ENCODE measurements at places on chromosomes 4 and X.

DNA sequence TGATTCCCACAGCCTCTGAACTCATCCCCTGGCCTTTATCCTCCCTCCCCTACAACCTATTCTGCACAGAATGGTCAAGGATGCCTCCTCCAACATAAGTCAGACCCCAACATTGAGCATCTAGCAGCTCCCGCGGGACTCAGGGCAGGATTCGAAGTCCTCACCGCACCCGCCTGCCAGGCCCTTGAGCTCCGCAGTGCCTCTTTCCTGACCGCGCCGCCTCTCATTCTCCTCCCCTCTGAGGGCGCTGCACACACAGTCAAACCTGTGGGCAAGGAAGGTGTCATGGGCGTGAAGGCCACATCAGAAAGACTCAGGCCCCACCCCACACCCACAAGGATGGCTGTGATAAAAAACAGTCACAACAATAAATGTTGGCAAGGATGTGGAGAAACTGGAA, 84.1 kb downstream of the CPZ start:
- no peak for DNase-seq

DNA sequence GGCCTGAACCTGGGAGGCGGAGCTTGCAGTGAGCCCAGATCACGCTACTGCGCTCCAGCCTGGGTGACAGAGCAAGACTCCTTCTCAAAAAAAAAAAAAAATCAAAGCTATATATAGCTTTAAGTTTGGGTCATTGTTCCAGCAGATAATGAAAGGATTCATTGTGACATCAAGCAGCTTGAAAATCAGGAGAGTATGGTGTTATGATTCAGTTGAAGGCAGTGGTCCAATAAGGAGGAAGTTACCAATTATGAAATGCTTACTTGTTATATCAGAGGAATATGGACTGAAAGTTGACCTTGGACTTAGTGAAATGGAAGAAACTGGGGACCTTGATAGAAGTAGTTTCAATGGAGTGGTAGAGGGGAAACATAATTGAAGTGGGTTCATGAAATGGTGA, 140.4 kb upstream of the MAD2L1 start:
- no peak for DNase-seq

DNA sequence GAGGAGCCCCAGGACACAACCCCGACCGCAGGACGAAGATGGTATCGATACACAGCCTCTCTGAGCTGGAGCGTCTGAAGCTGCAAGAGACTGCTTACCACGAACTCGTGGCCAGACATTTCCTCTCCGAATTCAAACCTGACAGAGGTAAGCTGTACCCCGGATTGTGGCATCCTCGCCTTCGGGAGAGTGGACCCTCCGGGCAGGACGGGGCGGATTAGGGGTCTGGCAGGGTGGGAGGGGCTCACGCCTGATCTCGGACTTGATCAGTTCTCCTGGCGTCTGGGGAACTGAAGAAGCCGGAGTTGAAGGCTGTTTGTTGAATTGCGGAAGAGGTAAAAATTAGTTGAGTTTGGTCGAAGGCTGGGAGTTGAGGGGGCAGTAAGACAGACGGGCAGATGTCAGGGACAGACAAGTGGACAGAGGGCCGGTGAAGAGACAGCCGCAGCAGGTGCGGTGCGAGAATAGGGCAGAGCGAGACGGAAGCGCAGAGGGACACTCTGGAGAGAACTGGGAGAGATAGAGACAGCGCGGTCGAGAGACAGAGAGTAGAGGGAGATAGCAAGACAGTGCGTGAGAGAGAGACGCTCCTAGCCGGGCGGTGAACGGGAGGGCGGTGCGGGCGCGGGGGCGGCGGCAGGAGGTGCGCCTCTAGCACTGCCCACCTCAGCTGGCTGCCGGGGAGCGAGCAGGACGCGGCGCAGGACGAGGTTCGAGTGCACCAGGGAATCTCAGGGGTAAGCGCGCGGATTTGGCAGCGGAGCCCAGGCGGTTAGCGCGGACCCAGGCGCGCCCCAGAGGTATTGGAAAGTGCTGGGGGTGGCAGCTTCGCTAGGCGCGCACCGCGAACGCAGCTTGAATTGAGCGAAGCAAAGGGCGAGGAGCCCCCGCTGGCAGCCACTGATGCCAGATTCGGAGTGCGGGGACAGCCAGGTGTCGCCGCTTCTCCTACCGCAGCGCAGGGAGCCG, 23.9 kb downstream of the ARHGAP36 start:
- DNase-seq, result no peak

DNA sequence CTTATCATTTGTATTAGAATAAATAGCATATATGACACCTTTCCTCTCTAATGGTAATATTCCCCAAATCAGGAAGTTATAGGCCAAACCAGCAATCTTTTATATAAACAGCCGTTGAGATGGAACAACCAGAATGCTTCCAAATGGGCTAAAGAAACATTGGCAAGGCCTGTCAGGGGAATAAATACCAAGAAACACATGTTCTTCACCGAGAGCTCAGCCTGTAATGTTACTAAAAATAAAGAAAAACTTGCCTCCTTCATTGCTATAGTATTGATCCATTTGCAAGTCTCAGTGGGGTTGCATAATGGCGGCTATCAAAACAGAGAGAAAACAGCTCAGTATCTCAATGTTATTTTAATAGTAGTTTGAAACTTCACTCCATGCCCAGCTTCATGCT, 104.9 kb downstream of the FAM13A start:
- DNase-seq, result no peak

GRCh38 chr4:100287534-100287933, 97.3 kb upstream of the DDIT4L start:
- DNase-seq, result no peak

DNA sequence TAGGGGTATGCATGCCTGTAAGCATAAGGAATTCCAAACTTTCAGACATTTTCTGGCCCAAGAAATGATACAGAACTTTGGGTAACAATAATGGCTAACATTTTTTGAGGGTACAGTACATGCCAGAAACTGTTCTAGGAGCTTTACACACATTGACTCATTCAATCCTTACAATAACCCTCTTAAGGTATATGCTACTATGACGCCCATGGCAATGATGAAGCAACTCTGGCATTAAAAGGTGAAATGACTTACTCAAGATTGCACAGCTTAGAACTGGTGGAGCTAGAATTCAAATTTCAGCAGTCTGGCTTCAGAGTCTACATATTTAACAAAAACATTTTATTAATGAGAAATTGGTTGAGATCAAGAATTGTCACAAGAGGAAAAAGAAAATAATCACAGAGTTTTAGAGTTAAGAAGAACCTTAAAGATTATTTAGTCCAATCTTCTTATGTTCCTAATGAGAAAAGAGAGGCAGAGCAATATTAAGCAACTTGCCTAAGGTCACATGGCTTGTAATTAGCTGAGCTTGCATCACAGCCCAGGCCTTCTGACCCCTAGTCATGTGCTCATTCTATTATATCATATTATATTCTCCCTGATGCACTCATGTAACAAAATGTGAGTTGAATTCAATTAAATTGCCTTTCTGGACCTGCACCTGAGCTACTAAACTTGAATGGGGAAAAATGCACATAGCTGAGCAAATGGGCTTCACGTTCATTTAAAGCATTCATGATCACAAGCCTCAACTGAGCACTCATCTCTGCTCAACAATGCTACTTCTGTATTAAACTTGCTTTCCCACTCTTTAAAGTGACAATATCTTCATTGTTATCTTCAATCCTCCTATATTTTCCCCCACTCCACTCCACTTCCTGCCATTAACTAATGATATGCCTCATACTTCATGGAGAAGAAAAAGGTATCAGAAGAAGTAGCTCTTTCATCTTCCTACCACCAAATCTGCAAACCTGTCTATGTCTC, 73.2 kb downstream of the ENOX2 start:
- DNase-seq, result no peak

- DNase-seq, result no peak
These were observed 475.7 kb upstream of the SLIT2 start for GRCh38 chr4:19776021-19776459.

DNA sequence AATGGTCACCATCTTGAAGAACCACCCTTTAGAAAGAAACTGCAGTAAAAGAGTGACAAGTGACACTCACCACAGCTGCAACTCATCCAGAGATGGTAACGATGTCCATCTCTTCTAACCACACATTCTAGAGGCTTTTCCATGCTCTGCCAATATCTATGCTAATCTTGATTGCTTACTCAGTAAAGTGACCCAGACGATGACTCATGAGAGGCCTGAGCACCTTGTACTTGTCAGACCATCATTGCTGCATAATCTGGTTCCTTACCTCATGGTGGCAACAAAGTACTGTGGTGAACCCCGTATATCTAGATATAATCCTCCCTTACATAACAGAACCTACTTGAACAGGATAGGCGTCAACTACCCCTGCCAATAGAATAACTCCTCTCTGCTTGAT, 75.6 kb downstream of the CCNG2 start:
- no peak for DNase-seq
